Epithelial cell of prostate (primary cell): ENCODE measurements at places on chromosomes 16 and 17.

DNA sequence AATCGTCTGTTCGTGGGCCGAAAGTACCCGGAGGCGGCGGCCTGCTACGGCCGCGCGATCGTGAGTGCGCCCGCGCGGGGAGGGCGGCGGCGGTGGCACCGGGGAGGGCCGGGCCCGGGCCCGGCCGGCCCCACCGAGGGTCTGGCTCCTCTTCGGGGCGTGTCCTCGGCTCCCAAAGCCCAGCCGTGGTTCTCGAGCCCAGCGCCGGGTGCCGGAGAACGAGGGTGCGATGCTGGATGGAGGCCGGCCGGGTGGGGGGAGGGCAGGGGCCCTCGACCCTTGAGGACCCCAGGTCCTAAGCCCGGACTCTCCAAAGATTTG, 375 bp downstream of the STUB1 start:
- DNase-seq: no peak

DNA sequence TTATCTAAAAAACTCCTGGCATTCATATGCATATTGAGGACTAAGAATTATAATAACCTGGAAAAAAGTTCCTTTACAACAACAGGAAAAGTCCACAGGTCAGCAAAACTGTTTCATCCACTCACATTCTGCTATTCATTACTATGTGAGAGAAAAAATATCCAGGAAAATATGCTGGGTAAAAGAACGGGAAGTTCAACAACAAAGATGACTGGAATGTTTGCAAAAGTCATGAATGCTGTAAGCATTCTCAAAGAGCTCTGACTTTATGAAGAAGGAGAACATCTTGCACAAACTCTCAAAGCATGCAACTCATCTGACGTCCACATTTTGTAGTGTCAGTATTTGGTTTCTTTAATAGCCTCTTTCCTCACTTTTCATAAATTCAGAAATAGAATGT, 56.9 kb upstream of the ALDH3A1 start:
- DNase-seq: no peak

DNA sequence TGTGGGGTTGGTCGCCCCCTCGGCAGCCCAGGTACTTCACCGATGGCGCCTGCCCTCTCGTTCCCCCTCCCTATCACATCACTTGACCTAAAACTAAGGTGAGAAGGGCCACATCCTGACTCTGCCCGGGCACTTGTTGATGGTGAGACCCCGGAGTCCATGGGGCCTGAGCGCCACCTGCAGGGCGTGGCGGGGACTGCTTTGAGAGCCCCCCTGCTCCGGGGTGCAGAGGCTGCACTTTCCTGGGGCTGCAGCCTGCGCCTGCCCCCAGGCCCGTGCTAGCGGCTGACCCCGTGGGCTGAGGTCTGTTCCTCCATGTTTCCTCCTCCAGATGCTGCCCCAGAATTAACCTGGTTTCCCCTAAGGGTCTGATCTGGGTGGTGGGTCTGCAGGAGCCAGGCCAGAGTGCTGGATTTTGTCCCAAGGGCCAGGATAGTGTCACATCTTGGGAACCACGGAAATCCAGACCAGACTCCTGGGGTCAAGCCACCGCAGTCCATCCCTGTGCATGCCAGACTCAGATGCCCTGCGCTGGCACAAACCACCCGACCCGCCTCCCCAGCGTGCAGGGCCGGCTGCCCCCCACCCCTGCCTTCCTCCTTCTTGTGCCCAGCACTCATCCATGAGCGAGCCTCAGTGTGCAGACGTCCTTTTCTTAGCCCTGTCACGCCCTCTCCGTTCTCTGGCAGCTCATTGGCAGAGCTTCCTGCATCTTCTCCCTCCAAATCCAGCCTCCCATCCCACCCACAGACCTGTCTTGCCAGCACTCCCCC, 2.7 kb downstream of the NDUFAF8 start:
- no peak for DNase-seq

GRCh38 chr17:42547001-42547461, 5.7 kb upstream of the HSD17B1 start:
- no peak for DNase-seq

DNA sequence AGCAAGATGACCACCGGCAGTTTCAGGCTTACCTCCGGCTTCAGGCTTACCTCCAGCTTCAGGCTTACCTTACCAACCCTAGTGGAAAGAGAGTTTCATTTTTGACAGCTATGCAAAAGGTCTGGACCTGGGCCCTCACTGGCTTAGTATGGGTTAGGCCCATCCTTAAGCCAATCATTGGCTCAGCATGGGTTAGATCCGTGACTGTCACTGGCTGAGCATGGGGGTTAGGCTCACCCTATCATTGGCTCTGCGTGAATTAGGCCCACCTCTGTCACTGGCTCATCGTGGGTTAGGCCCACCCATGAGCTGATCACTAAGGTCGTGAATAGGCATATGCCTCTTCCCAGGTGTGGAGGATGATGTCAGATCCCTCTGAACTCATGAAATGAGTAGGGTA, 8.1 kb downstream of the NDE1 start:
- DNase-seq: no peak

DNA sequence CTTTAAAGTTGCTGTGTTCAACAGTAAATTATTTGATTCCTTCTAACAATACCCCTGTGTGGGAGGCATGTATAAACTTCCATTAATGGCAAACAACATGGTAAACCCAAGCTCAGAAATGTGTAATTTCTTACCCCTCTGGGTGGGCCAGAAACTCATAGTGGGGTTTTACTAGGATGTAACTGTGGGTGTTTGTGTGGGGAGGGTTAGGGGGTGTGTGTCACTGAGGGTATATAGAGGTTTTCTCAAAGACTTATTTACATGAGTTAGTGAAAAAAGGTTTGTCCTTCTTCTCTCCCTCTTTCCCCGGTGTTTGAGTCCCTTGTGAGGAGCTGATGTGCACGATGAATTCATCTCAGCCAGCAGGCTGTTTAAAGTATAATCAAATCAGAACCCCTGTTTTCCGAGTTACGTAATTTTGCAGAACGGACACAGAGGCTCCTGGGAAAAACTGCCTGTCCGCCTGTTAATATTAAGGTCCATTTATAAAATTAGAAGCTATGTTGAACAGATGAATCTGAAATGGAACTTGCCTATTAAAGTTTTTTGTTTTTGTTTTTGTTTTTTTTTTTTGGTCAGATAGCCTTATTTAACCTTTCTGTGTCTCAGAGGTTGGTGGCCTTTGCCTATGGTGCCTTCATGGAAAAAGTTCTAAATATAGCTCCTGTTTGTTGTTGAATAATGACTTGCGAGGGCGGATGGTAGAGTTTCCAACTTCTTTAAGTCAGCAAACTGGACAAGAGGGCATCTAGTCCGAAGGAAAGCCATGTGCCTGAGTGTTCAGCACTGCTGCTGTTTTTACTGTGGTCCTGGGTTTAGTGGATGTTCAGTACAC, 73.3 kb downstream of the MSI2 start:
- no peak for DNase-seq

DNA sequence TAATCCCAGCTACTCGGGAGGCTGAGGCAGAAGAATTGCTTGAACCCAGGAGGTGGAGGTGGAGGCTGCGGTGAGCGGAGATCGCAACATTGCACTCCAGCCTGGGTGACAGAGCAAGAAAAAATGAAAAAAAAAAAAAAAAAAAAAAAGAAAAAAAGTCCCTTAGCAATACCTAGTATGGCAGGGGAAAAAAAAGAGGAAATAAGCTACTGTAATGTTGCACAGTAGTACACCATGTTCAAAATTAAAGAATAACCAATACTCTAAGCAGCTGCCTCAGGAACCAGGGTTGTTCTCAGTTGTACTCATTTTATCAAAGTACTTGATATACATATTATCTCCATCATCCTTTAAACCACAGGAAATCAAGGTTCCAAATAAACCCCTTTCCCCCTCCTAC, 17.3 kb upstream of the TXNDC11 start:
- DNase-seq: no peak

- no peak for DNase-seq
Observed at GRCh38 chr16:507996-508395, 19.5 kb upstream of the CAPN15 start.

GRCh38 chr16:49194537-49195236, 87.0 kb downstream of the CBLN1 start:
- DNase-seq: no peak

GRCh38 chr16:9183682-9184353, 92.4 kb downstream of the HAPSTR1 start:
- no peak for DNase-seq

DNA sequence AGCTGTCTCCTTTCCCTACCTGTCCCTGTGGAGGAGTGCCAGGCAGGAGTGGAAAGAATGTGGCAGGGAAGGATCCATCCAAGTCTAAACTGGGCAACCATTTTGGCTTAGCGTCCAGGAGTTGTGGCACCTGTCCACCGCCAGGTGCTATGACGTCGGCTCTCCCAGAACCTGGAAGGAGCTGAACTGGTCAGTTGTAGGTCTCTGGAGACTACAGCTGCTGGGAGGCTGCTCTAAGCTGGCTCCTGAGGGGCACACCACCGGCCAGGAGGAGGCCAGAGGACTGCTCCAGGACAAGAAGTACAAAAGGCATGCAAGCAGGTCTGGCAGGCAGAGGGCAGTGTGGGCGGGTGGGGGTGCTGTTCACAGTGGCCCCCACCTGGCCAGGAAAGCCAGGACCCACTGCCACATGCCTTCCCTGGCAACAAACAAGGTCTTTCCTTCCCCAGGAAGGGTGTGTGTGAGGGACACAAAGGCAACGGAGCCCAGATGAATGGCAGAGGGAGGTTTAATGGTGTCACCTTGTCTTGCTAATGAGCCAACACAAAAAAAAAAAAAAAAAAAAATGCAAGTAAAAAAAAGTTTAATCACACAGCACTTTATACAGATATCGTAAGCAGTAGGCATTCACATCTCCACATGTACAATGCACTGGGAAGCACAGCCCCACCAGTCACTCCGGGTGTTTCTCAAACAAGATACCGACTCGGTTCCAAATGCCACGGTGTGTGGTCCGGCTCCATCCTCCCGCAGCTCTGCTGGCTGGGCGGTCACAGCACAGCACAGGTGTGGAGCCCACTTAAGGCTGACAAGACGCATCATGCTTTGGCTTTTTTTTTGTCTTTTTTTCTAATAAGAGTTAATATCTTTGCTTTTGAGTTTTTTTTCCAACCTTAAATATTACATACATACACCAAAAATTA, 4.8 kb downstream of the SPHK1 start:
- DNase-seq: no peak

GRCh38 chr17:82984751-82985427, 94.5 kb upstream of the METRNL start:
- no peak for DNase-seq

GRCh38 chr17:16325964-16326363, 27.3 kb downstream of the CENPV start:
- no peak for DNase-seq

DNA sequence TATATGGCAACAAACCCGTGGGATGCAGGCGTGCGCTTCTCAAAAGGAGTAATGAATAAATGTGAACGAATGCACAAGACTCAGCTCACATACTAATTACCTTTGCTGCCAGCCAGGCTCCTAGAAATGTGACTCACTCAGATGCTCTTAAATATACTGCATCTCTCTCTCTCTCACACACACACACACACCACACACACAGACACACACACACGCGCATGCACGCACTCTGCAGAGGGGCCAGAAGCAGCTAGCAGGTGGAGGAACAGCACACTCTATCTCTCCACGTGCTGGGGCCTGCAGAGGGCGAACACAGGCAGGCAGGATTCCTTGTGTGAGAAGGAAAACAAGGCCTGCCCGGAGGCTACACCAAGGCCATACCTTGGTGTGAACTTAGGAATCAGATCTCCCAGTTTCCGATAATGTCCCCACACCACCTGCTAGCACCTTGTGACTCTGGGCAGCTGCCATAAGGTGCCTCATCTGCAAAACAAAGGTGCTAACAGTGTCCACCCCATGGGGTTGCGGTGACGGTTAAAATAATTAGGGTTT, 5.3 kb downstream of the GPRC5B start:
- peak; percentile 89 for DNase-seq

DNA sequence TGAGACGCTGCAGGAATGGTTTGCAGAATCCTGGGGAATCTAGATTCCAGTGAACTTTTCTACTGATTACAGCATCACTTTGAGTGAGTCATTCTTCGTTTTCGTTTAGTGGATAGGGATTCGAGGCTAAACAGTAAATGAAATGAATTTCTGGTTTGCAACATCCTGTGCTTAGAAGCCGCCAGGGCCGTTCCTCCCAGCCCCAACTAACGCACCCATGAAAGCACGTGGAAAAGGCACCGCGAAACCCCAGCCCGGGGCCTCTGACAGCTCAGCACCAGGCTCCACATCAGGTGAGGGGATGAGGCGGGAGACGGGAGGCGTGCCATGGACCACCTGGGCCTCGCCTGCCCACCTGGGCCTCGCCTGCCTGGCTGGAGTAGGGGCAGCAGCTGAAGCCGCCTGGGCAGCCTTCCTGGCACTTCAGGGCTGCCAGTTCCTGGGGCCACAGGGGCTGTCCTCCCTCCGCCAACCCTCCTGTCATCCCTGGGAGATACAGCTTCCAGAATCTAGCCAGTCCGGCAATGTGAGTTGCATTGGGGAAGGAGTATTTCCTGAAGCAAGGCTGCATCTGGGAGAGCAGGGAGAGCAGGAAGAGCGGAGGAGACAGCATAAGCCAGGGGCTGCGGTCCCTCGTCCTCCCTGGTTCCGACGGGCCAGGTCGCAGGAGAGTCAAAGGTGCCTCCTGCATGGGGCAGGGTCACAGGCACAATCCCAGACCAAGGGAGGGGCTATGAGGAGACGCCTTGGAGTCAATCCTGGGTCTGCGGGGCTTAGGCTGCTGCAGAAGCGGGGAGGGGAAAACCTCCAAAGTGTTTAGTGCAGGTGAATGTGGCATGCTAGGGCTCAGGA, 78.4 kb downstream of the RPH3AL start:
- DNase-seq: no peak

DNA sequence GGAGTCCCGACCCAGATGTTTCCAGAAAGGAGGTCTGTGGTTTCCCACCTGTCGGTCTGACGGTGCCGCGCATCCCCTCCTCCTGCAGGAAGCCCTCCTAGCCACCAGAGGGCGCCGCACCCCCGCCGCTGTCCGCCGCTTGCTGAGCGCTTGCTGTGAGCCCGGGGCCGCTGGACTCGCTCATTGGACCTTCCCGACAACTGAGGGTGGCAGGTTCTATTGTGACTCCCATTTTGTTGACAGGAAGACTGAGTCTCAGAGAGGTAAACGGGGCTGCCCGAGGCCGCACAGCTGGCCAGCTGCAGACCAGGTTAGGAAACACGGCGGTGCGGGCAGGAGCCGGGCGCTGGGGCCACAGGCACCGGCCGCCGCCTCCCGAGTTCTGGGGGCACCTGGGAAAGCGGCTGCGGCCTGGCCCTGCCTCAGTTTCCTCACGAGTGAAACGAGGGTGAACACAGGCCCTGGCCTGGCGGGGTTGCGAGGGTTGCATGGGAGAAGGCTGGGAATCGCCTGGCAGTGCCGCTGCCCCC, 191.1 kb upstream of the CIBAR2 start:
- no peak for DNase-seq

- DNase-seq: no peak
Observed at GRCh38 chr17:73199751-73200317, 7.0 kb downstream of the COG1 start.

GRCh38 chr16:63737633-63738032, 1384.2 kb downstream of the CDH11 start:
- no peak for DNase-seq

- no peak for DNase-seq
Observed at GRCh38 chr17:35906926-35907637, 23.5 kb downstream of the RDM1 start.

GRCh38 chr17:79950751-79951150, 84.9 kb downstream of the TBC1D16 start:
- no peak for DNase-seq
